ENCODE measurements at places on chromosomes 4 and X. TPM values are rescaled to one million over a fixed set of nuclear protein-coding genes. Genes with fewer than 3 reads are reported as not detected.

DNA sequence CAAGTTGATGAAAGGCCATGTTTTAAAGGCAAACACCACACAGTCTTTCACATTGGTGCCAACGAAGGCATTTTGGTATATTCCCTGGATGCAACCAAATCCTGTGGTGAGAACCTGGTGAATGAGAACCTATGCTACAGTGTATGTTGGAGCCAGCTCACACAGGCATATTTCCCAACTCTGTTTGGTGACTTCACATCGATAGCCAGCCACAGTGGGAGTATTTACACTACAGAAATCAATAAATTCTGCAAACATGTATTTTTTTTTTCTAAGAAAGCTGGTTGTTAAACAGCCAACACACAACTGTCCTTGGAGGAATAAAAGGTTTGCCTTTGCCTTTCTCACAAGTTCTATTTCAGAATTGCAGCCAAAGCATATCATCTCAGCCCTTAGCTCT, 691.0 kb downstream of the GRID2 start:
- no peak overlapping the region for H3K27ac ChIP-seq
- H3K4me3 ChIP-seq = no peak overlapping the region
- no peaks in the 10 kb centered on the region for H3K4me1 ChIP-seq
- no peaks in the 10 kb centered on the region for H3K27me3 ChIP-seq

- H3K4me3 ChIP-seq = no peak overlapping the region
- DNase-seq = no peak
- no peaks in the 10 kb centered on the region for H3K27me3 ChIP-seq
- H3K36me3 ChIP-seq = no peaks in the 10 kb centered on the region
Measured at GRCh38 chrX:152725409-152725808, 8.1 kb downstream of the CSAG1 start.

DNA sequence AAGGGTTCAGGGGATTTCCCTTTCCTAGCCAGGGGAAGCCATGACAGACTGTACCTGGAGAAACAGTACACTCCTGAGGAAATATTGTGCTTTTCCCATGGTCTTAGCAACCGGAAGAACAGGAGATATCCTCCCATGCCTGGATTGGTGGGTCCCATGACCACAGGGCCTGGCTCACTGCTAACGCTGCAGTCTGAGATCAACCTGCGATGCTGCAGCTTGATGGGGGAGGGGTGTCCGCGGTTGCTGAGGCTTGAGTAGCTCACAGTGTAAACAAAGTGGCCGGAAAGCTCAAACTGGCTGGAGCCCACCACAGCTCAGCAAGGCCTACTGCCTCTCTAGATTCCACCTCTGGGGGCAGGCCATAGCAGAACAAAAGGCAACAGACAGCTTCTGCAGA, 819.5 kb downstream of the TECRL start:
- H3K27ac ChIP-seq = no peak overlapping the region
- H3K4me1 ChIP-seq = no peaks in the 10 kb centered on the region
- no peaks in the 10 kb centered on the region for H3K27me3 ChIP-seq
- no peaks in the 10 kb centered on the region for H3K36me3 ChIP-seq
- H3K4me3 ChIP-seq = no peak overlapping the region
- no peak for DNase-seq

- no peak overlapping the region for H3K27ac ChIP-seq
- H3K36me3 ChIP-seq = no peaks in the 10 kb centered on the region
- DNase-seq = no peak
- no peak overlapping the region for H3K4me3 ChIP-seq
- no peaks in the 10 kb centered on the region for H3K27me3 ChIP-seq
Measured at GRCh38 chr4:148770848-148771247, 328.6 kb upstream of the NR3C2 start.

The BBS12 gene
- total RNA-seq = 2.7 TPM

All from activated naive CD8-positive, alpha-beta T cell treated with anti-CD3 and anti-CD28 coated beads, Interleukin-2, amount 10 ng/mL, durations not matched to agents 7 days and 5 days (primary cell).